ENCODE measurements at places on chromosomes 4 and X.

GRCh38 chrX:67720344-67720743, 176.5 kb downstream of the AR start:
- no peak for DNase-seq

GRCh38 chr4:152352622-152353116, 183.2 kb downstream of the FBXW7 start:
- DNase-seq: no peak

DNA sequence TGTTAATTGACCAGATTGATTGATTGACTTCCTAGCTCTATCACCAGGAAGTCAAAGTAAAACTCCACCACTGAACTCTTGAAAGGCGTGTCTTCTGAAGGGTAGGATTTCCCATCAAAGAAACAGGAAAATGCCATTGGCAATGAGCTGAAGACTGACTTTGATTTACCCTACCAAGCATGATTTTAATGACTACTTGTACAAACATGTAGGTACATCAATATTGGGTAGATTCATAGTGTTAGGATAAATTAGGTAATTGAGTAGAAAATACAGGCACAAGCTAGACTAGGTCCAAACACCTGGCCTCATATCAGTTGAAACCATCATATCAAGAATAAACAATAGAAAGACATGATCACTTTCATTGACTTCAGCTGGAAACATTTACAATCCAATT, 53.2 kb upstream of the ATXN3L start:
- DNase-seq: no peak

- DNase-seq: no peak
These were observed 100.5 kb upstream of the PCDH7 start for GRCh38 chr4:30619679-30620078.

DNA sequence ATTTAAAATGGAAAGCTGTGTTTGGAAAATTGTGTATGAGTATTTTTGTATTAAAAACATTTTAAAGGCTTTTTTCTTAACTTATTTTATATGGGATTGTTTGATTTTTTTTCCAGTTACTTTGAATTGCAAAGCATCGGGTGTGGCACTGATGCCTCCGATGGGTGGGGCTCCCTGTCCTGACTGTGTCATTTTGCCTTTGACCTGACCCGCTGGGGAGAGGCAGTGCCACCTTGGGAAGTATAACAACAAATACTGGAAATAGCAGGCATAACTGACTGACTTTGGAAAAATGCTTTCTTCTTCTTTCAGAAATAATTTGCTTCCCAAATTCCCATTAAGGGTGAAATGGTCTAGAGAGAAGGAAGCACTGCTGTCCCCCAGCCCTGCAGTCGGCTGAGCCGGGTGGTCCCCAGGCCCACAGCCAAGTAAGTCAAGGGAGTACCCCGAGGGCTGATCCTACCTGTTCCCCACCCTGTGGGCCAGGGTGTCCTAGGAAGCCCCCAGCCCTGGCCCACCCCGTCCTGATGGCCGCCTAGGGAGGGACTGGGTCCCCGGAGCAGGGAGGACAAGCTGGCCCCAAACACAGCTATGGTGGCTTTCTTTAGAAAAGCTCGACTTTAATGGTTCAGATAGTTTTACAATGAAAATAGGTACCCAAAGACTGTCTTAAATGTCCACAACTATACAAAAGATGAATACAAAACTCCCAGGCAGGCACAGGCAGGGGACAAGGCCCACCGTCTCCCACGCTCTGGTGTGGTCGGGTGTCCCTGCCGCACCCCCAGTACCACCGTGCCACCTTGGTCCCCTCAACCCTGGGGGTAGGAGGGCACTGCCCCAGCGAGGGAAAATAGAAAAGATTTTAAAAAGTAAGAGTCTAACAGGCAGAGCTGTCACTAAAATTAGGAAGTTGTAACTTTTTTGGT, 26.4 kb downstream of the NELFA start:
- no peak for DNase-seq

- no peak for DNase-seq
These were observed 4.2 kb upstream of the TMSB4X start for GRCh38 chrX:12970691-12971202.

- DNase-seq: no peak
These were observed 158.4 kb upstream of the MAGEC2 start for GRCh38 chrX:142363501-142363900.

DNA sequence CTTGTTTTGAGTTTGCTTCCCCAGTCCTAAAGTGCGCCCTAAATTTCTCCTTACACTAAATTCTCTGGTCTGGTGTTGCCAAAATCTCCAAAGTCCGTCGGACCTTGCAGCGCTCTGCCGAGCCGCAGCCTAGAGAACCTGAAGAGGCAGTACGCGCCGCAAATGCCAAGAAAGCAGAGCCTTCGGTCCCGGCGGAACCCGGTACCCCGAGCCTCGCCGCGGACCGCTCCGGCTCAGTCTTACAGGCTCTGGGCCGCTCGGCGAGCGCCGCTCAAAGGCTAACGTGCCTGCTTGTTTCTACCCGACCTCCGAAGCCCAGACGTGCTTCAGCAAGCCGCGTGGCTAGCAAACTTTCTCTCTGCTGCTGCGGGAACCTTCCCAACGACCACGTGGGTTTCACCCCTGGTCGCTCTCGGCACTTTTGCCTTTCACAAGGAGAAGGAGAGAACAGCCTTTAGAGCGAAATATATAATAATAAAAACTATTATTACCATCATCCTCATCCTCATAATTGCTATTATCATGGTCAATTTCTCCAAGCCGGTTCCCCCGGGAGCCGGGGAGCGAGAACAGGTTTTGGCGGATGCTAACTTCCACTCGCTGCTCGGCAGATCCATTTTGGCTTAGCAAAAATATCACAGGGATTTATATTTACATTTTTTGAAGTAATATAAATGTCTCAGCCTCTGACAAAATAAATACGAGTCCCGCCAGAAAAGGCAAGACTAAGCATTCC, 2.2 kb upstream of the HTR2C start:
- DNase-seq: no peak

DNA sequence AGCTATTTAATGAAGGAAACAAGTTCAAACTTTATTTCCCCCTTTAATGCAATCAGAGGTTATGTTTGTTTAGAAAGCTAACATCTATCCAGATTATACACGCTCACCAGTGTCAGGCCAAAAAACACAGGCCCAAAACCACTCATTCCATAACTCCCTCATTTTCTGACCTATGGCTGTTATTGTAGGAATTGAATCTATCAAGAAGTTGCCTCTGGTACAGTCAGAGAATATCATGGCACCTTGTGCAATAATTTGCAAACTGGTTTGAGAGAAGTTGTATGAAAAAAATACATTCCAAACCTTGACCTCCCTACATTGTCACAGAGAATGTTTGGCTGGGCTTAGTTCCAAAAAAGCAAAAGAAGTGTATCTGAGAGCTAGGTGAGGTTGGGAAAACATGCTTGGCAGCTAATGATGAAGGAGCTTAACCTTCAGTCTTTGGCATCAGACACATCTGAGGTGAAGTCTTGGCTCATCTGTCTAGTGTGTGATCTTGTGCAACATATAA, 591.0 kb downstream of the ANKRD50 start:
- DNase-seq: no peak

- no peak for DNase-seq
These were observed 15.0 kb upstream of the AKAP17A start for GRCh38 chrX:1576201-1576992.

GRCh38 chrX:7170898-7171297, 22.9 kb upstream of the PUDP start:
- DNase-seq: no peak

DNA sequence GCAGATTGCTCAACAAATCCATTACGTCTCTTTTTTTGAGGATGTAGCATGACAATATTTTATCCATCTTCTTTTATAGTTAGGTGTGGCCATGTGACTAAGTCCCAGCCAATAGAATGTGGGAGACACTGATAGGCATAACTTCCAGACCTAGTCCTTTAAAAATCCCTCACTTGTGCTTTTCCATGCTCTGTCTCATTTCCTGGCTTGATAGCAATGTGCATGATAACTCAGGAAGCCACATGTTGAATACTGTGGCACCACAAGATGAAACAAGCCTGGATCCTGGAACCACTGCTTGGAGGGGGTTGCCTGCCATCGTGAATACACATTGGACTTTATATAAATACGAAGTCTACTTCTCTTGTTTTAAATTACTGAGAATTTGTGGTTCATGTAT, 184.0 kb upstream of the NEIL3 start:
- DNase-seq: no peak

DNA sequence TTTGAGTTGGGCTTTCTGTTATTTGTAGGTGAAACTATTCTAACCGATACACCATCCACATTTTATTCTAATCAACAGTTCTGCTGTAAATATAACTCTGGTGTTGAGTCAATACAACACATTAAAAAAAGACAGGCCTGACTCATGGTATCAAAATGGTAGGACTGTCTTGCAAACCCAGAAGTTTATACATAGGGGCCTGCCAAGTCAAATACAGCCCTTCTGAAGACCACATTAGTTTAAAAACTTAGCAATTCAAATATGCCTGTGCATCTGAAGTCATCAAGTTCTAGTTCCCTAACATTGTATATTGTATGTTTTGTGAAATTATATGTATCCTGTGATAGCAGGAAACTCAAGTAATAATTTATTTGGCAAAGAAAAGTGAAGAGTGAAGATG, 24.4 kb upstream of the PDE5A start:
- DNase-seq: no peak

DNA sequence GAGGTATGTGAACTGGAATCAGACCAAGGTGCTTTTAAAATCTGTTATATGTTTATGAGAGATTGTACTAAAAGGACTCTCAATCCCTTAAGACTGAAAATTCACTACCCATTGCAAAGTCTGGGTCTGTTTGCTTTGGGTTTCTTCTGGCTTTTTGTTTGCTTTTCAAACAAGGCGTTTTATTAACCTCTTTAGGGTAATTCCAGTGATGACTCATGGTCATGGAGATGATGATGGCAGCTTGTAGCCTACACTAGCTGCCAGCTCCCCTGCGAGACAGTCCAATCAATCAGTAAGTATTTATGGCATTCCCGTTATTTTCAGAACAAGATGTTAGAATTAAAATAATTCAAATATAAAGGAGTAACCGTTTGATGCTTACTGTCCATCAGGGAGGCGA, 643.8 kb upstream of the FTHL17 start:
- DNase-seq: no peak

DNA sequence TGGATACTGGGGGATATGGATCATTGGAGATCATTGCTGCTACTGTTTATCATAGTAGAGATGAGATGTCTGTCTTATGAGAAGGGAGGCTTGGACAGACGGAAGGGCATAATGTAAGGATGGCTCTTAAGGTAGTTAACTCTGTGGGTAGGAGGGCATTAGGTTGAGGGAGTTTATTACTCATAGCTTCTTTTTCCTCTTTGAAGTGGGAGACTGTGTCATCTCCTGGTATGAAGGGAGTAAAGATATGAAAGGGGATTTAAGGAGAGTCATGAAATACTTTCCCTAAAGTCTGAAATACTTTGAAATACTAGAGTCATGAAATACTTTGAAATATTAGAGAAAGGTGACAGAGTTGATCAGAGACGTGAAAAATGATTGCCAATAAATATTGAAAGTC, 255.5 kb upstream of the PITX2 start:
- no peak for DNase-seq

- DNase-seq: no peak
These were observed 148.7 kb upstream of the CTSO start for GRCh38 chr4:156102411-156102810.

GRCh38 chr4:69532125-69532524, 36.4 kb upstream of the UGT2B4 start:
- no peak for DNase-seq

- DNase-seq: no peak
These were observed 25.5 kb downstream of the PRMT9 start for GRCh38 chr4:147658501-147658900.

DNA sequence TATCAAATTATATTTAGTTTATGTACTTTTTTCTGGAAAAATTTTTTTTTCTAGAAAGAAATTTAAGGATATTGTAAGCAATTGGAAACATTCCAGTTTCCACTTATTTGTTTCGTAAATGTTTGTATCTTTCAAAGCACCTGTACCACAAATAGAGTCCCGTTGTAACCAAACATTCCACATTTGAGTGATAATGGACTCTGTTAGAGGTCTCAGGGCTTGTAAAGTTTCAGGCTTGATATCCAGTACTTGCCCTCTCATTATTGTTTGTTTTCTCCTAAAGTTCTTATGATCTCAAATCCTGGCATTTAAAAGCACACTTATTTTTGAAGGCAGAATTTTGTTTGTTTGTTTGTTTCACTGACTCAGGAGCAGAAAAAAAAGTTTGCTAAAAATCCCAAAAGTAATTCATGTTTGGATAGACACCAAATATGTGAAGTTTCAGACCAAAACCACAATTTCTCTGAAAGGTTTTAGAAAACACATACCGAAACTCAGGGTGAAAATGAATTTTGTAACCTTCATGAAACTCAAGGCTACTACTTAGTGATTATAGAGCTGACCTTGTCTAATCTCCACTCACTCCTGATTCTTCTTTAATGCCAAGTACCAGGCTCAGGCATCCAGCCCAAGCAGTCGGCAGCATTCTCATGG, 5.7 kb upstream of the TMEM192 start:
- no peak for DNase-seq

- DNase-seq: no peak
These were observed 128.4 kb upstream of the SCML1 start for GRCh38 chrX:17608888-17609287.

DNA sequence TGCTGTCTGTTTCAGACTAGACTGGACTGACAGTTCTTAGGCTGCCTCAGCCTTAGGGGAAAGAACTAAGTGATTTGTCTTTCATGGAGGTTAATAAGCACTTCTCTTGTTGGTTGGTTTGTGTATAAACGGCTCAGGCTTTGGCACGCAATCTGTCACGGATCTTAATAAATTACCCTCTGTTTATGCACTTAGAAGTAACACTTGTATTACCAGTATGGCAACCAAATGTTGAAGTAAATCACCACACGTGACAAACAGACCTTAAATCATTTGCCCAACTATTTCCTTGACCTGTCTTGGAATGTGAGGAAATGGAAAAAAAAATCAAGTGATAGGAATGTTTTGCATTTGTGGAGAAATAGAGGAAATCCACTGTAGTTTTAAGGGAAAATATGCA, 69.9 kb downstream of the TEX13A start:
- DNase-seq: no peak

DNA sequence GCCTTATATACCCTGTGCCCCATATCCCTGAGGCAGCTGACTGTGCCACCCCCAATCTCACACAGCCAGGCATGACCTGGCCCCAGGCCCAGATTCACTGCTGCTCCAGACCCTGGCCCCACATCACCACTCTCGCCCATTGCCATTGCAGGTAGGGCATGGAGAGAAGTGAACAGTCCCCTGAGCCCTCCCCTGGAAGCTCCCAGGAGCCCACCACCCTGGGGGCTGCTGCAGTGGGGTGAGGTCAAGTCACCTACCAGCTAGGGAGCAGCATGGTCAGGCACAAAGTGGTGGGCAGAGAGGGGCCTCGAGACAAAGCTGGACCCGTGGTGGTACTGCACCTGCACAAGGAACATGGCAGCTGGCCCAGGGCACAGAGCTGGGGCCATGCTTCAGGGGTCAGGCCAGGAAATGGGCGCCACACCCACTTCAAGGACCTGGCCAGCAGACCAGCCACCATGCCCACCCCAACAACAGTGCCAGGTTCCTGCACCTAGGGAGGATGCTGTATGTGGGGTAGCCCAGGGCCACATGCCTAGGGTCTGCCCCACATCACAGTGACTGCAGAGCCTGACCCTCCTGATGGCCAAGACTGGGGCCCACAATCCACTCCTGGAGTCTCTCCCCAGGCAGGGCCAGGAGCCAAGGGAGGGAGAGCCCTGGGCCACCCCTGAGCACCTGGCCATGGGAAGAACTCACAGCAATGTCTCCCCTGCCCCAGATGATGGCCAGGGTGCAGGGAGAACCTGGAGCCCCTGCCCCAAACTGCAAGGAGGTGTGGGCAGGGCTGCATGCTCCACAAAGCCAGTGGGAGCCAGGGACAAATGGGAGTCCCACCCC, 58.5 kb downstream of the COX18 start:
- no peak for DNase-seq

- DNase-seq: no peak
These were observed 219.0 kb upstream of the PSAPL1 start for GRCh38 chr4:7653510-7654369.
